ENCODE measurements at places on chromosomes 13 and 19.
A peak's percentile ranks its signal among the peaks of the same experiment; 100 is the strongest.

DNA sequence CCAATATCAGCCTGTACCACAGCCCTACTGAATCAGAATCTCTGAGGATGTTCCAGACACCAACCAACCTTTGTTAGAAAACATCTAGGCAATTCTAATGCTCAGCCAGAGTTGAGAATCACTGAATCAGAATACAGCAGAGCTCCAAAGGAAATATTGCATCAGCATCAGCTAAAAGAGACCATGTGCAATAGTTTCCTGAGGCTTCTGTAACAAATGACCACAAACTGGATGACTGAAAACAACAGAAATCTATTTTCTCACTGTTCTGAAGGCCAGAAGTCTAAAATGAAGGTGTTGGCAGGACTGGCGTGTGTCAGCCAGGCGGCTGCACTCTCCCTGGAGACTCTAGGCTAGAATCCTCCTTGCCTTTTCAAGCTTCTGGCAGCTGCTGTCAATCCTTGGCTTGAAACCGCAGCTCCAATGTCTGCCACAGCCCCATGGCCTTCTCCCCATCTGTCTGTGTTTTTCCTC lies 1.2 kb upstream of the DCT start:
- no peak for DNase-seq

GRCh38 chr19:19506592-19506991 lies 8.8 kb downstream of the TSSK6 start:
- no peak for DNase-seq

- DNase-seq, result no peak
Observed at GRCh38 chr13:76894401-76895110, 8.4 kb upstream of the KCTD12 start.

GRCh38 chr19:21317821-21318220 lies 11.4 kb downstream of the ZNF708 start:
- DNase-seq, result no peak

DNA sequence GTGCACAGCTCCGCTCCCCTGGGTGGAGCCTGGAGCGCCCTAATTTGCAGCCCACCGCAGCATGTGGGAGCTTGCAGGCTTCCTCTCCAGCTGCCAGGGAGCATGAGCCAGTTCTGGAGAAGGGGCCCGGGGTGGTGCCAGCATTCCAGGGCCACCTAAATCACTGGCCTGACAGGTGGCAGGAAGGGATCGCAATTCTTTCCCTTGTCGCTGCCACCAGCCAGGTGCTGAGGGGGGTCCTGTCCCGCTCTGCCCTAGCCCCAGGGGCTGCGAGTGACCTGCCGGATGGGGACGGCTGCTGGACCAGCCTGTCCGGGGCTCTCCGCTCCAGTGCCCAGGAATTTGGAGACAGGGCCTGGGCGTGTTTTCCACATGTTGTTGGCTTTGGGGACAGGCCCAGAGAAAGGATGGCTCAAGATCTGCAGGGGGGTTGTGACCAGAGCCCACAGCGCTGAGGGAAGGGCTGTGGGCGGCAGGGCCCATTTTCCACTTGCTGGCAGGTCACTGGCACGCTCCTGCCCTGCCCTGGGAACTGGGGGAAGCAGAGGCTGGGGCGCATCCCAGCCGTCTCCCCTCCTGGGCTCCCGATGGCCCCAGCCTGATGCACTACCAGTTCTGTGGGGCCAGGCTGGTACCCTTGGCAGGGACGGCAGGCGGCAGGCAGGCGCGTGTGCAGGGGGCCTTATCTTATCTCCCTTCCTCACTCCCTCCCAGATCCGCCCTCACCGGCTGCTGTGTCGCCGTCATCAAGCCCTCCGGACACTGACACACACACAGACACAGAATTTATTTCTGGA lies 9.5 kb downstream of the NDUFA11 start:
- no peak for DNase-seq

DNA sequence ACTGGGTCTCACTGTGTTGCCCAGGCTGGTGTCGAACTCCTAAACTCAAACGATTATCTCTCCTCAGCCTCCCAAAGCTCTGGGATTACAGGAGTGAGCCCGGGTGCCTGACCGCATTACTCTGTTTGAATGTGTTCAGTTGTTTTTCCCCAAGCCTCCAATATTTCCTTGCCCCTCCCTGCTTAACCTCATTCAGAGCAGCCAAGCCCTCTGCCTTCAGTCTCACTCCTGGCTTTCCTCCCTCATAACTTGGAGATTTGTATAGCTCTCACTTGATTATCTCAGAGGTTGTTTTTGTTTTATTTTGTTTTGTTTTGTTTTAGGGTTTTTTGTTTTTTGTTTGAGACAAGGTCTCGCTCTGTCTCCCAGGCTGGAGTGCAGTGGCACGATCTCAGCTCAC lies 11.4 kb downstream of the EPHX3 start:
- no peak for DNase-seq

DNA sequence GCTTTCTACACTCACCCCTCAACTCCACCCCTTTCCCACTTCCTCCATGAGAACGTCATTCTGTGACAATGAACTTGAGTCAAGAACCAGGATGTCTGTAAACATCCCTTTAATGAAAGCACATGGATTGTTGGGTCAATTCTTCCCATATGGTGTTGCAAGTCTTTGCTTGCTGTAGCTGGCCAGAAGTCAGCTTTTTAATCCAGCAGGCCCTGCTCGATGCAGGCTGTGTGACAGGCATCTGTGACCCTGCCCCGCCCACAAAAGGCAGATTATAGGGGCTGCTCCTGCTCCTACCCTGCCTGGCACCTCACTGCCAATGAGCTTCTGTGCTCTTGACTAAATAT lies 78.0 kb downstream of the STARD13 start:
- no peak for DNase-seq

DNA sequence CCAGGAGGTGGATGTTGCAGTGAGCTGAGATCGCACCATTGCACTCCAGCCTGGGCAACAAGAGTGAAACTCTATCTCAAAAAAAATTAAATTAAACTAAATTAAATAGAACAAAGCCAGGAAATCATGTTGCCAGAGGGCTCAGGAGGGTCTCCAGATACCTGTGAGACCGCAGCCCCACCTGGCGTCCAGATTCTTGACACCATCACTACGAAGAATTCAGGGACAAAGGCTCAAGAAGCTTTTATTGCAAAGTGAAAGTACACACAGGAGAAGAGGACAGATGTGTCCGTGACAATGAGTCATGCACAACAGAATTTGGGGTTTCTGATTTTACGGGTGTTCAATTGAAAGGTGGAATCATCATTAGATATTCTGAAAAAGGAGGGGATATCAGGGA lies 76.6 kb downstream of the STOML3 start:
- no peak for DNase-seq

- DNase-seq, result peak; percentile 65
Observed at GRCh38 chr19:13850910-13851733, 25.8 kb upstream of the NANOS3 start.

GRCh38 chr19:28170066-28170465 lies 1042.9 kb downstream of the UQCRFS1 start:
- DNase-seq, result no peak

DNA sequence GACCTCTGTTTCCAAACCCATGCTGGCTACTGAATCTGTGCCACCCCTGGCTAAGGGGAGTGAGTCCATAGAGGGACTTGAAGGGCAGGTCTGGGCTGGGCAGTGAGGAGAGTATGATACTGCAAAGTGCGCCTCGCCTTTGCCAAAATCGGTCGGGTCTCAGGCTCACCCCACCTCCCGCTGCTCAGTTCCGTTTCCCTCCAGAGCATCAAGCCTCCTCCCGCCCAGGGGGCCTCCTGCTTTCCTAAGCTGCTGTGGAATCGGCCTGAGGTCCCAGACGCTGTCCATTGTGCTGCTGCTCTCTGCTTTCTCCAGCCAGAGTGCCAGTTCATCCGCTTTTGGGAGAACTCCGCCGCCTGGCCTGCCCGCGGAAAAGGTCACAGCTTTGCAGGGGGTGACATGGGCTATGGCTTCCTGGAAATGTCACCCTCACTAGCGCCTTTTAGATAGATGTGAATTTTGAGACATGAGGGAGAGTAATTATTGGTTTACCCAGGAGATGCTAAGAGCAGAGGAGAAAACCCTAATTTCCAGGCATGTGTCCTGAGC lies 1418.4 kb downstream of the UQCRFS1 start:
- no peak for DNase-seq

GRCh38 chr13:30615866-30616541 lies 1.7 kb upstream of the USPL1 start:
- DNase-seq, result no peak

DNA sequence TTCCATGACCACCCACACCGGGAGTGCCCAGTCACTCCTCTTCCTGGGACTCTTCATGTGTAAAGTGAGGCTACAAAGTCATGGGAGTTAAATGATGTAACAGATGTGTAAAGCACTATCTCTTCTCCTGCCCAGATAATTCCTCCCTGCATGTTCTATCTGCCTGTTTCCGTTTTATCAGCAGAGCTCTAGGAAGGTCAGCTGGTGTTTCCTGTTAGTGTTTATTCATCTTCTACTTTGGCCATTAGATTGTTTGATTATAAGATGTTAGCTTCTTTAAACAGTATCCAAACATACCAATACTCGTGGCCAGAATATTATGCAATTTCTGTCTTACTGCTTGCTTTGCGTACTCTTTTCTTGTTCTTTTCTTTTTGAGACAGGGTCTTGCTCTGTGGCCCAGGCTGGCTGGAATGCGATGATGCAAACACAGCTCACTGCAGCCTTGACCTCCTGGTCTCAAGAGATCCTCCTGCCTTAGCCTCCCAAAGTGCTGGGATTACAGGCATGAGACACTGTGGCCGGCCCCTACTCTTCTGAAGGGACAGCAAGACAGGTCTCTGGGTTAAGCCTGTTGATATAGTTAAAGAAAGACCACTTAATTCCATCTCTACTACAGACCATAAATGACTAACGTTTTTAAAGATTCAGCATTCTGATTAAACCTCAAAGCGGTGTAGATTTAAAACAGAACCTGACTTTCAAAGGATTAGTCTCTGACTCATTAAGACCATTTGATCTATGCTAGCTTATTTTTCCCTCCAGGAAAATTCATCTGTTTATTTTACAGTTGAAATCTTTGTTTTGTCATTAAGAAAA lies 97.4 kb upstream of the AKAP11 start:
- no peak for DNase-seq

GRCh38 chr19:40143612-40144011 lies 47.6 kb upstream of the MAP3K10 start:
- DNase-seq, result peak; percentile 2

DNA sequence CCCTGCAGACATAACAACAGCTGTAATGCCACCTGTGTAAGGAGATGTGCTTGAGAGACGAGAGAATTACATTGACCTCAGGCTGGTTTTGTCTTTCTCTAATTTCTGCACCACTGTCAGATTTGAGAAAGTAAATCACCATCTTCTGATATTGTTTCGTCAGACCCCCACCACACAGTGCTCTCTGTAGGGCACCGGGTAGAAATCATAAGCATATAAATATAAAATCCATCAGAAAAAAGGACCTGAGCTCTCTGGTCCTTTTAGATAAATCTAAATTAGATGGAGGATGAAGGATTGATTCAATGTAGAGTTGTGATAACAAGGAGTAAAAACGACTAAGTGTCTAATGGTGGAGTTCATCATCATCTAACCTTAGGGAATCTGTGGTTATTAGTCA lies 1981.0 kb upstream of the PRR20A start:
- no peak for DNase-seq

GRCh38 chr13:26677156-26677555 lies 83.4 kb downstream of the GPR12 start:
- no peak for DNase-seq

GRCh38 chr13:23673354-23673753 lies 103.1 kb downstream of the TNFRSF19 start:
- DNase-seq, result no peak

- DNase-seq, result no peak
Observed at GRCh38 chr19:46132508-46133100, 8.1 kb upstream of the IGFL3 start.

GRCh38 chr13:80499536-80500290 lies 158.8 kb upstream of the SPRY2 start:
- no peak for DNase-seq

DNA sequence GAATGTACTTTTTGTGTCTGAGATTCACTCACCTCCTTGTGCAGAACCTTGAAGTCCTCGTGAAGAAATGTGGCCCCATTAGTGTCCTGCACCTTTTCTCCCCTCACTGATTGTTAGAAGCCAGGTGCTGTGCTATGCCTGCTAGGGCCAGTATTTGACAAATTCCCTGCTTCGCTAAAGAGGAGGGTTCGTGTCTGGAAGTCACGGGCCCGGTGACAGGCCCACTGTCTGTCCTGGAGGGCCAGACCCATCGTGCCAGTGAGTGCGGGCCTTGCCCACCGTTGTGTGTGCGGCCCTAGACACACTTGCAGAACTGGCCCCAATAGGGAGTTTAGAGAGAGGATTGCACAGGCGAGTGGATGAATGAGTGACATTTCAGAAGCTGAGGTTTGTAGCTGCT lies 36.8 kb upstream of the GAS6 start:
- DNase-seq, result no peak

GRCh38 chr19:34057155-34057554 lies 115.1 kb upstream of the LSM14A start:
- no peak for DNase-seq

- no peak for DNase-seq
Observed at GRCh38 chr13:85347251-85347650, 452.0 kb downstream of the SLITRK6 start.

- no peak for DNase-seq
Observed at GRCh38 chr19:37896180-37896579, 10.2 kb downstream of the WDR87 start.

DNA sequence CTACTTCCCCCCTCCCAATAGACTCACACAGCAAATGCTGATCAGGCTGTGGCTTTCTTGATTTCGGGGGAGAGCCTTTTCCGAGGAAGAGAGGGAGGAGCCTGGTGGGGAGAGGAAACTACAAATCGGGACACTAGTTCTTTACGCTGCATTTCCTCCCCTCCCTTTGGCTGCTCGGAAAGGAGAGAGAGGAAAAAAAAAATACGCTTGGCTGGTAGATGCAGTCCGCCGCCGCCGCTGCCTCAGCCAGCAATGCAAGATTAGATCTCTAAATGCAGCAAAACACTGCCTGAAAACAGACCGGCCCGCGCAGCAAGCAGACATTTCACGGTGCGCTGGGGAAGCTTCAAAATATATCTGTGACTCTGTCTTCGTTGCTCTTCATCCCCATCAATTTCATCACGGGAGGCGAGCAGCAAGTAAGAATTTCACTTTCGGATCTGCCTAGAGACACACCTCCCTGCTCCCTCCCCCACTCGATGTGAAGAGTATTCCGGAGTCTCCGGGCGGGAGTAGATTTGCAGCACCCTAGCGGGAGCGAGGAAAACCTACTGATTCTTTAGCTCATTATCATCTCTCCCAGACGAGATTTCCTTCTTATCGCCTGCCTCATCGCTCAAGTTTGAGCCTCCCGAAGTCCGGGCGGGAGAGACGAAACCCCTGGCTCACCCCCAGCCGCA lies at the start of gene PCDH17:
PCDH17 (plus strand) TSS at position 149 of the 680 bp plus-strand sequence. CDS start 803 bp downstream, outside the sequence.
- no peak for DNase-seq

GRCh38 chr19:12872255-12872654 lies 9.0 kb downstream of the DNASE2 start:
- no peak for DNase-seq

- no peak for DNase-seq
Observed at GRCh38 chr13:37340901-37341670, 235.6 kb upstream of the CSNK1A1L start.

- DNase-seq, result no peak
Observed at GRCh38 chr13:33352041-33352440, 66.5 kb upstream of the STARD13 start.

- DNase-seq, result no peak
Observed at GRCh38 chr19:38649305-38650171, 2.1 kb downstream of the ACTN4 start.
